Karpas-422 (cell line): ENCODE measurements at places on chromosomes 3 and 15. TPM values are rescaled to one million over a fixed set of nuclear protein-coding genes. Genes with fewer than 3 reads are reported as not detected.

DNA sequence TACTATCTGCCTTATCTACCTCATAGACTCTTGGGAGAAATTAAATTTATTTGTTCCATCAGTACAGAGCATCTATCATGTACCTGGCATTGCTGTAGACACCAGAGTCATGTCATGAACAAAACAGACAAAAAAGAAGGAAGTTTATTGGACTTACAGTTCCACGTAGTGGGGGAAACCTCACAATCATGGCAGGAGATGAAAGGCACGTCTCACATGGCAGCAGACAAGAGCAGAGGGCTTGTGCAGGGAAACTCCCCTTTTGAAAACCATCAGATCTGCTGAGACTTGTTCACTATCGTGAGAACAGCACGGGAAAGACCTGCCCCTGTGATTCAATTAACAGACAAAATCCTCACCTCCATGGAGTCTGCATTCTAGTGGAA lies 25.6 kb upstream of the ACAP2 start:
- DNase-seq: peak; percentile 23

DNA sequence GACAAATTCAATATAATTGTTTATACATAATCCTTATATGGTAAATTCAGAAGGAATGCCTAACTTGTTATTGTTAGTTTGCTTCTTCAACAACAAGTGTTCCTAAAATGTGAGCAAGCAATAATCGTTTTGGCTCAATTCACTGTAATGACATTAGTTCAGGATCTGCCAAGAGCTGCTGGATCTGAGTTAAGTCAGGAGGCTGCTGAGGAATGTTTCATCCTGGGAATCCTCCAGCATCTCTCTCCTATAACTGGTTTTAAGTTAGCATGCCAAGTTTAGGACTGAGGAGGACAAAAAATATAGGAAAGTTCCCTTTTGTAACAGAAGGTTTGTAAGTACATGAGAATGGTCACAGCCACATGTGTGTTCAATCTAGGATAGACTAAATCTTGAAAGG lies 4.9 kb upstream of the GTF2A2 start:
- no peak for DNase-seq

- DNase-seq: no peak
These were observed 252.6 kb downstream of the PLCL2 start for GRCh38 chr3:17137321-17137826.

DNA sequence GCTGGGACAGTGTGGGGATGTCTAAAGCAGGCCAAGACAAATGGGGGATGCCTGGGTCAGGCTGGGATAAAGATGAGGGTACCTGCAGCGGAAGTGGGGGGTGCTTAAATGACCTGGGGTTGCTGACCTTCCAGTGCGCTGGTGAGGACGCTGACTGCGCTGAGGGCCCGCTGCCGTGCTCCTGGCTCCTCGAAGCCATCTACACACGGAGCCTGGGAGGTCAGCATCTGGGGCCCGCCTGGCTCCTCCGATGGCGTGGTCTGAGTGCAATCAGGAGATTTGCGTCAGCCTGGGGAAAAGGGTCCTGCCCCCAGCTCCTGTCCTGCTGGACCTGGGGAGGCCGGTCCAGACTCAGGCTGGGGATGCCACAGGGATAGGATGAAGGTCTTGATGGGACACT lies 50.7 kb downstream of the SCN5A start:
- no peak for DNase-seq

- DNase-seq: no peak
These were observed 38.9 kb downstream of the ITGB5 start for GRCh38 chr3:124848300-124848699.

DNA sequence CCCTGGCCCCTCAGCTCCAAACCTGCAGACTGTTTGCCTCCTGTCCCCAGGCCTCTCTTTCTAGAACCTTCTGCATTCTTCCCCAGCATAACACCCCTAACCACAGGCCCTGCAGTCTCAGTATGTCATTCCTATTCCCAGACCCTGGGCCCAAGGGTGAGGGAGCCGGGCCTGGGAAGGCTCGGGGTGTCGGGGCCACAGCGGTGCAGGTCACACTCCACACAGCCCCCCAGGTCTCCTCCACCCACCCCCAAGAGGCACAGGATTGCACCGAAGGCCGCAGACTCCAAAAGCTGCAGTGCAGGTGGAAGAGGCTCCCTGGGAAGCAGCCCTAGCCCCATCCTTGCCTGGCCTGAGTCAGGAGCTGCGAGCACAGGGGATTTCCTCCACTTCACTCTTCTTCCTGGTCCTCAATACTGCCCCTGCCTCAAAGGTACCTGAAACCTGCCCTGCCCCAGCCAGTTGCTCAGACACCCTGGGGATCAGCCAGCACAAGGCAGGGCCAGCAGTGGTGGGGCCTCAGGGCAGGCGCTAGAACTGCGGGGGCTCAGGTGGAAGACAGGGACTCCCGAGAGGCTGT lies 31.1 kb downstream of the TNK2 start:
- DNase-seq: no peak

DNA sequence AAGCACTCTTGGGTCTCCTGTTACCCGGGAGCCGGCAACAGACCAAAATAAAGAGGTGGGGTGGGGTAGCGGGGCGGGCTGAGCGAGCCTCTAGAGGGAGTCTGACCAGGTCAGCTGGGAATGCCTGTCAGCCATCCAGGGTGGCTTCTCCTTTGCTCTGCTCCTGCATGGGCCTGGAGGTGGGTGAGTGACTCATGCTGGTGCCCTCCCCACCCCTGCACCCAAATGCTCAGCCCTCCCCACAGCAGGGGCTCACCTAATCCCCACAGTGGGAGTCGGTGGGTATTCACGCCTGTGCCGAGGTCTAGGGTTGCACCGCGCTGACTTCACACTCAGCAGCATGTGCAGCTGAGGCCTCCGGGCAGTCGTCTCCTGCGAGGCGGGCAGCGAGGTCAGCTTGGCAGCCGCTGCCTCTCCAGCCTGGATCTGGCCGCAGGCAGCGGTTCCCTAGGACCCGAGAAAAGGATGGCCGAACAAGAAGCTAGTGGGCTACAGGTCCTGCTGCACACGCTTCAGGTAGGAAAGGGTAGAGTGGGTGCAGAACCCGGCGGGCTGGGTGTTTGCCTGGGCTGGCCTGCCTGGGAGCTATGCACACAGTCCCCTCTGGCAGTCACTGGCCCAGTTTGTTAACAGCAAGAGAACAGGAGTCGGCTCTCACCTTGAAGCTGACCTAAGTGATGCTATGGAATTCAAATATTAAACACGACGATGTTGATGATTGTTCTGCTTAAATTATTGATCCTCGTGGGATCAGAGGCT lies at the start of gene AGBL1:
AGBL1 (plus strand) TSS at position 364 of the 759 bp plus-strand sequence.
- no peak for DNase-seq

GRCh38 chr15:26926081-26926480 lies 44.9 kb upstream of the GABRG3 start:
- DNase-seq: no peak

DNA sequence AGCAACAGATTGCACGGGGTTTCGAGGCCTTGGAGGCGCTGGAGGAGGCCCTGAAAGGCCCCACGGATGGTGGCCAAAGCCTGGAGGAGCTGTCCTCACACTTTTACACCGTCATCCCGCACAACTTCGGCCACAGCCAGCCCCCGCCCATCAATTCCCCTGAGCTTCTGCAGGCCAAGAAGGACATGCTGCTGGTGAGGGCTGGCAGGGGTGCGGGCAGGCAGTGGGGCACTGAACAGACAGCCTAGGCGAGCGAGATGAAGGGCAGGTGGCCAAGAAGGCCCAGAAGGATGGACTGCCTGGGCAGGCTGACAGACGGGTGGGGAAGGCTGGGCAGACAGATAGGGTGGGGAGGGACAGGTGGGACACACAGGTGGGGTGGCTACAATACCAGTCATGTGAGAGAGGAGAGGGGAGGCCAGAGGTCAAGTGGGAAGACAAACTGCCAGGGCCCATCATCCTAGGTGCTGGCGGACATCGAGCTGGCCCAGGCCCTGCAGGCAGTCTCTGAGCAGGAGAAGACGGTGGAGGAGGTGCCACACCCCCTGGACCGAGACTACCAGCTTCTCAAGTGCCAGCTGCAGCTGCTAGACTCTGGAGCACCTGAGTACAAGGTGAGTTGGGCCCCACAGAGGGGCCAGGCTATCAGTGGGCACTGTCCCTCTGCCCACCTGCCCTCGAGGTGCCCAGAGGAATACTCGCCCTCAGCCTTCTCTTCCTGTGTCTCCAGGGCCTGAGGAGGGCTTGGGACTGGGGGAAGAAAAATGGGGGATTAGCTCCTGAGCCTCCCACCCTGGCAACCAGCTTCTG lies 3.1 kb downstream of the PARP3 start:
- no peak for DNase-seq

- no peak for DNase-seq
These were observed 109.6 kb upstream of the PTX3 start for GRCh38 chr3:157327018-157327417.

GRCh38 chr15:50304836-50305235 lies 39.3 kb upstream of the HDC start:
- DNase-seq: no peak

- DNase-seq: no peak
These were observed 2.0 kb upstream of the TBL1XR1 start for GRCh38 chr3:177199206-177199760.

- DNase-seq: no peak
These were observed 36.5 kb downstream of the SLC6A20 start for GRCh38 chr3:45759851-45760250.

DNA sequence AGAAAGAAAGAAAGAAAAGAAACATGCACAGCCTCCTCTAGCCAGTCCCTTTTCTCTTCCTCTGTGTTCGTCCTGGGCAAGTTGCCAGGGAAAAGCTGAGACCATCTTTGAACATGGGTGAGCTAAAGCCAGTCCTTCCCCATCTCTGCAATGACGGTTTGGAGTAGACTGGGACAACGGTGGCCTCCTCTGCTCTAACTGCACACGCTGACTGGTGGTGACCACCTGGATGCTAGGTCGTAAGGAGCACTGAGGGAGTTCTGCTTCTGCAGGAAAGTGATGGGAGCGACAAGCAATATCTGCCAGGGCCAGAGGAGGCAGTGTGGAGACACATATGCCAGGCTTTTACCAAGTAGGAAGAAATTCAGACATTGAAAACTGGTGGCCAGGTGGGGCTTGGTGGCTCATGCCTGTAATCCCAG lies 111.7 kb downstream of the NUP210 start:
- DNase-seq: peak; percentile 73

DNA sequence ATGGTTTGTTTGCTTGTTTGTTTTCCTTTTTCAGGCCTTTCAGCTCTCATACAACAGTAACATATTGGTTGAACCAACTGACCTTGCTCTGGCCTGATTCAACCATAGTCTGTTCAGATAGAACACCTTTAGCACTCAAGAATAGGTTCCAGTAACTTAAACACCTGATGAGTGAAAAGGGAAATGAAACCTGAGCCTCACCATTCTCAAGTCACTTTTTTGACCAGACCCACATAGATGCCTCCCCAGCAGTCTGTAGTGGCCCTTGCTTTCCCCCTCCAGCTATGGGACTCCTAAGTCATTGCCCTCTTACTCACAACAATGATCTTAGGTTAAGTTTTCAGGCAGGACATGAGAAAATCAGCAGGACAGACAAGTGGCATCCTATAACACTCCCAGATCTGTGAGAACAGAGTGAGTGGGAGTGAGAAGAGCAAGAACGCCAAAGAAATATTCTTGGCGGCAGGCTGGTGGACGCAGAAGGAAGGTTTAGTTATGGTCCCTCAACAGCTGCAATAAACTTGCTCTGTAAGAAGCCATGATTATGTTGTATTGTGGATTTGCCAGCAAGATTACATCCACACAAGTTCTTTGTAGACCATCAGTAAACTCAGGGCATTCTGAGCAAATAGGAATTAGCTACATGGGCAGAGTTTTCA lies 367.5 kb downstream of the MECOM start:
- DNase-seq: peak; percentile 50

DNA sequence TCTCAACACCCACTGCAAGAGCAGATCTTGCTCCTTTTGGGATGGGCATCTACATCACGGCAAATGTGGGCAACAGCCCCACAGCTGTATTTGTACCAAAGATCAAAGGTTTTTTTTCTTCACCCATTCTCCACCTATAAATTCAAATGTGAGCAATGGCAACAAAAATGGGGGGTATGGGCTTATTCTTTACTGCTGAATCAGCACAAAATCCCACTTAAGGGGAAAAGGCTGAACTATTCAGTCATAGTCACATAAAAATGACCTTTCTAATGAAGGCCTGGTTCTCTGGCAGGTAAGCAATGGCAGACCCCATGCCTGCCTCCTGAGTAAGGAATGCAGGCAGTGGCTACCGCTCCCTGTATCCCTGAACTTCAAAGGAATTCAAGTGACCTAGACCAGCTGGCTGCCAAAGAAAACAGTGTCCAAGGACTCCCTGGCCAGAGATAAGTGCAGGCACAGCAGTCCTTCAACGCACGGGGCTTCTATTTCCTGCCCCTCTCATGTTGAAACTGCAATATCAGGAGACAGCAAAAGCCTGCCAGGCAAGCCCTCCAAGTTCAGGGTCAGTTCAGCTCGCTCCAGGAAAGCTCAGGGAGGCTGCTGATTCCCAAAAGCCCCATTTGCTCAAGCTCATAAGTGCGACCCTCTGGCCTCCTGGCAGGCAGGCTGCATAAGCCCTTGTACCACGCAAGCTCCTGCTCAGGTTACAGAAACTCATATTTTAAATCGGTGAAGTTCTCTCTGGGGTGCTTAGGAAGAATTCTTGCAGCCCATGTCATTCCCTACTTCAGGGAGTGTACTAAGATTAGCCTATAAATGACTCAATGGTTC lies 134.1 kb downstream of the PDZRN3 start:
- no peak for DNase-seq

GRCh38 chr3:13004376-13004775 lies 68.9 kb downstream of the IQSEC1 start:
- DNase-seq: no peak

DNA sequence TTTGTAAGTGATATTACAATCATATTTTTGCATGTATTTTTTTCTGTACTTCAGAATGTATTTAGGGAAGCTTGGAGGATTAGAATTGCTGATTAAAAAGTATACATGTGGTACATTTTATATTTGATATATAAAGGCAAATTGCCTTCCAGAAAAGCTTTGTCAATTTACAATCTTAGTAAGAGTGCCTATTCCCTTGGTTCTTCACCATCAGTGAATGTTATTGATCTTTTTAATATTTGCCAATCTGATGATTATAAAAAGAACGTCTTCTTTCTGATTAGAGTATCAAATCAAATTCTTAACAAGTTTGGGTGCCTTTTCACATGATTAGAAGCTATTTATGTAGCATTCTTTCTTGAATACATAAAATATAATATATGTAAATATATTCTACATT lies 9.1 kb downstream of the WDR49 start:
- no peak for DNase-seq

PLAAT1 gene
- total RNA-seq: not detected in 2 replicates

CKMT1B gene
- not detected in 2 replicates for total RNA-seq

METTL6 gene
- total RNA-seq: 20.9 and 23.2 TPM in 2 replicates

SPINK8 gene
- total RNA-seq: not detected in 2 replicates

CCR4 gene
- total RNA-seq: not detected in 2 replicates

RAD51 gene
- 8.6 and 11.4 TPM in 2 replicates for total RNA-seq

CCR9 gene
- not detected in 2 replicates for total RNA-seq

KIF23 gene
- total RNA-seq: 28.2 and 32.4 TPM in 2 replicates

IGSF11 gene
- not detected in 2 replicates for total RNA-seq

GADL1 gene
- total RNA-seq: not detected in 2 replicates
